ENCODE measurements at places on chromosomes 3 and 15.

GRCh38 chr15:75531041-75531450 lies 48.1 kb downstream of the PTPN9 start:
- no peak for DNase-seq

GRCh38 chr15:101559952-101560351 lies 70.4 kb upstream of the PCSK6 start:
- DNase-seq, result no peak

- no peak for DNase-seq
Observed at GRCh38 chr15:94671858-94672532, 440.6 kb downstream of the MCTP2 start.

DNA sequence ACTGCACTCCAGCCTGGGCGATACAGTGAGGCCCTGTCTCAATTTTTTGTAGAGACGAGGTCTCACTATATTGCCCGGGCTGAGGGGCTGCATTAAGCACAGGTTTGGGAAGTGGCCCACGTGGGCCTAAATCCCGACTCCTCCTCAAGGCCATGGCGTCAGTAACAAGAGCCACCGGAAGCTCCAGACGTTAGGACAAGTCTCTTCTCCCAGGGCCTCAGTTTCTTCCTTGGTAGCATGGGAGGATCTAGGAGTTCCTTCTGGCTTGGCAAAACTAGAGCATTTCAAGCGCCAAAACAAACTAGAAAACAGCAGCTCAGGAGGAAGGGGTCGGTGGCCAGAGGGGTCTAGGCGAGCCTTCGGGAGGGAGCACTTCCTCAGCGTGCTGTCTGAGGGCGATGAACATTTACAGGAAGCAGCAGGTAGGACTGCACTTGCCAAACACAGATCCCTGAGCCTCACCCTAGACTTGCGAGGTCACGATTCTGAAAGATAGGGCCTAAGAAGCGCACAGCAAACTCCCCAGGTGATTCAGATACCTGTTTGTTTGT lies 536 bp downstream of the SNAPC5 start:
- no peak for DNase-seq

- no peak for DNase-seq
Observed at GRCh38 chr3:65425880-65426279, 612.8 kb downstream of the MAGI1 start.

DNA sequence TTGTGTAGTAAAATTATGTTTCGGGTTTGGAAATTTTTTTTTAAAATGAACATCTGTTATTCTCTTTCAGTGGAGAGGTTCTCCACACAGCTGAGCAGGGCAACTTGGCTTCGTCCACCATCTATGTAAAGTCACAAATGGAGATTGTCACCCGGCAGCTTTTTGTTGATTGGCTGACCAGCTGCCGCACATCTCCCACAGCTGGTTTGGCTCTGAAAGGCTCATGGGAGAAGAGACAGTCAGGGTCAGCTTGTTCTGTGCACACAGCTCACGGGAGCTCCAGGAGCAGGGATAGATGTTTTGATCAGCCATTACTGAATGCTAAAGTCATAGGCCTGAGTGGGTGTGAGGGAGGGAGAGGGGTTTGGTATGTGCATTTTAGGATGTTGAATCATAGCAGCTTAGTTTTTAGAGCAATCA lies 12.9 kb upstream of the CCDC80 start:
- DNase-seq, result no peak

DNA sequence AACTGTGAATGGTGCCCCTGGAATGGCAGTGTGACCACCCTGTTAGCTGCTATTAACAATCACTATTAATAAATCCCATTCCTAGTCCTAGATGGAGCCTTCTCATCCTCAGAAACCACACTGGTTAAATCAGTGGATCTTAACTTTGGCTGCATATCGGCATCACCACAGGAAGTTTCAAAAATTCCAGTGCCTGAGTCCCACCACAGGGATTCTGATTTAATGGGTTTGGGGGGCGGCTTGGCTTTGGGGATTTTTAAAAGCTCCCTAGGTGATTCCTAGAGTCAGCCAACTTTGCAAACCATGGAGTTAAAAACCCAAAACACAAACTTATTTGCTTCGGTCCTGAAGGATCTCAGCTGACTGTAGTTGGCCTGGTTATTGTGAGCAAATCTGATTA lies 3.1 kb downstream of the FAM107A start:
- DNase-seq, result no peak

GRCh38 chr3:106245400-106245799 lies 376.6 kb upstream of the CBLB start:
- DNase-seq, result no peak

- DNase-seq, result no peak
Observed at GRCh38 chr3:195110647-195111318, 160.2 kb downstream of the XXYLT1 start.

DNA sequence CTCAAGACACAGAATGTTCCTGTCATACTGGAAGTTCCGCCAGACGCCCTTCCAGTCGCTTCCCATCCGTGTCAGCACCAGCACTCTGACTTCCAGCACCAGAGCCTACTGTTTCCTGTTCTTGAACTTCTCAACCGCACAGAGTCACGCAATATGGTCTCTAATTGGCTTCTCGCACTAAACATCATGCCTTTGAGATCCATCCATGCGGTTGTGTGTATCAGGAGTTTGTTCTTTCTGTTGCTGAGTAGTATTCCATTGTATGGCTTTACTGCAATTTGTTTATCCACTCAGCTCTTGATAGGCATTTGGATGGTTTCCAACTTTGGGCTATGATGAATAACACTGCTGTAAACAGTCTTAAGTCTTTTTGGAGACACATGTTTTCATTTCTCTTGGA lies 112.1 kb downstream of the LRRK1 start:
- DNase-seq, result no peak

GRCh38 chr3:62084558-62084957 lies 288.8 kb downstream of the FEZF2 start:
- no peak for DNase-seq

GRCh38 chr15:40305281-40305680 lies 2.5 kb downstream of the PLCB2 start:
- DNase-seq, result no peak

DNA sequence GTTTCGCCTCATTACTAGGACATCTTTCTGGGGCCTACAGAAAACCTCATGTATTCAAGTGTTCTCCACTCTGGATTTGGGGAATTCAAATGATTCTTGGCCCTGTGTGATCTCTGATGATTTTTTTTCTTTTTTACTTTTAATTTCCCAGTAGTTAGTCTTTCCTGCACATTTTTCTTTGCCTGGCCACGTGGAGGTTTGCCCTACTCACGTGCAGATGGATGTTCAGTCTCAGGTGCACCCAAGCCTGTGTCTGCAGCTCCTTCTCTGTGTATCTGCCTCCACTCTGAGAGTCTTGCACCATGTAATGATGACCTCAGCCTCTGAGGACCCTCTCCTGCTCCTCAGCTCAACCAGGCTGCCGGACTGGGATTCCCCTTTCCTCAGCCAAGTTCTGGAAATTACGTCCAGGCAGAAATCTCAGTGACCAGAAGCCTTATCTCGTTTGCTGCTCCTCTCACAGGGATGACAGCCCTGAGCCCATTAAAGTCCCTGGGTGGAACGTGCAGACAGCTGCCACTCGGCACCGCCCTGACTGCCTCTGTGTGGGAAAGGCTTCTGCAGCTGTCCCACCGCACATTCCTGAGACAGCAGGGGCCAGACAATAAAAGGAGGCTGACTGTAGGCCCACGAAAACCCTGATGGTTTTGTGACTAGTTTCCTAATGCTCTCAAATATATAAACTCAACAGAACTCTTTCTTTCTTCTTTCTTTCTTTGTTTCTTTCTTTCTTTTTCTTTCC lies 31.4 kb upstream of the GABRB3 start:
- DNase-seq, result no peak

- DNase-seq, result no peak
Observed at GRCh38 chr3:186339180-186339918, 22.7 kb downstream of the DGKG start.

GRCh38 chr15:62394079-62394478 lies 229.0 kb upstream of the C2CD4B start:
- no peak for DNase-seq

- DNase-seq, result no peak
Observed at GRCh38 chr3:129410971-129411370, 17.5 kb downstream of the EFCAB12 start.

DNA sequence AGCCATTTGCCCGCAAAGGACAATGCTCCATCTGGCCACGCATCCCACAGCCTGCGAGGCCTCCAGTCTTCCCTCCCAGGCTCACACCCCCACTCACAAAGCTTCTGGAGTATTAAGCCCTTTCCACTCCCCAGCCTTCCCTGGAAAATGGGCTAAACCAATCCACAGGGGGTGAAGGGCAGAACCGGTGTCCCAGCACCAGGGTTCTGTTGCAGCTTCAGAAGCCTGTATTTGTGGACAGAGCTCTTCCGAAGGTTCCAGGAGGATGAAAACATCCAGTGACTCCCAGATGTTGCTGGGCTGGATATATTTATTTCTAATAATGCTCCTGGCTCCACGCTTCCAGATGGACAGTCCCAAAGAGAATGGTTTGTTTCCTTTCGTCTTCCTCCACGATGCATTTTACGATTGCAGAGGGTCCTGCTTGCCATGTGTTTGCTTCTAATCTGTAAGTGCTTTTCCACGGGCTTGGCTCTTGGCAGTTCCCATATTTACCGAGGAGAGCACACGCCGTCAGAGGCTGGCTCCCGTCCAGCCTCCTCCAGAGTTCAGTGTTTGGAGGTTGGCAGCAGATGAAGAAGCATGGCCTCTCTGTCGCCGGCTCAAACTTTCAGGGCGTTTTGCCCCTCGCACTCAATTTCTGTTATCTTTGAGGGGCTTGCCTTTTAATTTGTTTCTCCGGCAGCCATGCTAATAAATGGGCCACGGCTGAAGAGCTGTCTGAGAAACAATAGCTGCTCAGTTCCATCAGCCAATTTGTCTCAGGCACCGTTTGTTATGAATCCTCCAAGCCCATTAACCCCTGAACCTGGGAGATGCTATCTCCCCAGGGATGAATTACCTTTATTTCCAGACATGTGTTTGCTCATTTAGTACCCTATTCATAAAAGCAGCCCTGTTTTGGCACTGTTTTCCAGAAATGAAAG lies 367.9 kb upstream of the PROK2 start:
- DNase-seq, result no peak

DNA sequence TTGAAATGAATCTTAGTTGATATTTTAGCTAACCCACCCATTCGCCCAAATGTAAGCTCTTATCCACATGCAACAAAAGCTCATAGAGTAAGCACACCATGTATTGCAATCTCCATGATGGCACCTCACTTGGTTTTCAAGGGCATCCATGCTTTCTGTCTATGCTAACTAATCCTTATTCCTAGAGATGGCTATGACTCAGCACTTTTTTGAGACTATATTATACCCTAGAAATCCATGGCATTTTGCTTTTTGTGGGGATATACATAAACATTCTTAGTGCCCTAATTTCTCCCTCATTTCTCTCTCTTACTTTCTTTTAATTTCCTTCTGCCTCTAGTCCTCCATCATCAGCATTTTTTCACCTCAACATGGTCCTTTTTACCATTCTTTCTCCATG lies 168.5 kb upstream of the STT3B start:
- no peak for DNase-seq

DNA sequence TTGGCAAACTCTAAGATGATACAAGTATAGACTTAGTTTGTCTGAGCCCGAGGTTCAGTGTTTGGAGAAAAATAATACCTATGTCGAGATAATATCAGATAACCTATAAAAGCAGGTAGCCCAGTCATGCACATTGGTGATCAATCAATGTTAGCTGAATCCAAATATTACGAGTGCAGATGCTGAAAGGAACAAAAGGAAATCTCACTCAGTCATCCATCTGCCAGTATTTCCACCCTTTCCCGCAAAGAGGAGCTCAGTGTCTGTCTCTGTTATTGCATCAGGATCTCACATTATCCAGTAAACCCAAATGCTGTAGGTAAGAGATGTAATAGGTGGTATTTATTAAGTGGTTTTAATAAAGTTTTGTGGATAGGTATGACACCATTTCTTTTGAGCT lies 251.2 kb upstream of the CTDSPL start:
- no peak for DNase-seq

DNA sequence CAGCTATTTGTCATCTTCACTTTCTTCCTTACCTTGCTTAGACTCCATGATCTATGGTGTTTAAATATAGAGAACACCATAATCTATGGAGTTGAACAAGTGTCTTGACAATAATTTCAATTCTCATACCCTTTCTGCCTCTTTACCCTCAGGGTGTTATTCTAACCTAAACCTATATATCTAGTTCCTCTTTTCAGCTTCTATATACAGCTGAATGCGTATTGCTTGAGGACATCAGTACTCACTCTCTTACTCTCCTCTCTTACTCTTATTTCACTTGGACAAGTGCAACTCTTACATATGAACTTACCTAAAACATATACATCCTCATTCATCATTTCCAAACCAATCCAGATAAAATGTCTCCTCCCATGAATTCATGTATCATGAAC lies 187.1 kb downstream of the RAP2B start:
- DNase-seq, result no peak

GRCh38 chr3:104447681-104448080 lies 919.0 kb upstream of the ALCAM start:
- DNase-seq, result no peak

GRCh38 chr15:72502220-72502809 lies 28.2 kb downstream of the ARIH1 start:
- DNase-seq, result no peak

DNA sequence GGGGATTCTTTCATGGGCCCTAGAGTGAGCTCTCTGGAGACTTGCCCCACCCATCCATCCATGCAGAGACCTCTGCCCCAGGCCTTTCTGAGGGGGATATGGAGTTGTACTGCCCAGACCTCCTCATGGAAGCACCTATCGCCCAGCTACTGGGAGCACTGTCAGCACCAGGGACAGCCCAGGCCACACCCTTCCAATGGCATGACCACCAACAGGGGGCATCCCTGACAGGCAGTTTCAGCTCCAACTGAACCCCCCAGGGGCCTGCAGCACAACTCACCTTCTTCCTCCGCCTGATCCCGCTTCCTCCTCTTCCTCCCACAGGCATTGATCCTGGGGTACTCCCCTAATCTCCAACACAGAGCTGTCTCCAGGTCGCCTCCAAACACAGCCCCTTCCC lies 21.8 kb downstream of the MRPS11 start:
- DNase-seq, result no peak

- DNase-seq, result no peak
Observed at GRCh38 chr3:113485161-113485609, 29.8 kb downstream of the SPICE1 start.

GRCh38 chr3:187188931-187189330 lies 8.4 kb upstream of the RTP1 start:
- DNase-seq, result no peak

- no peak for DNase-seq
Observed at GRCh38 chr3:72535772-72536171, 312.5 kb downstream of the SHQ1 start.

DNA sequence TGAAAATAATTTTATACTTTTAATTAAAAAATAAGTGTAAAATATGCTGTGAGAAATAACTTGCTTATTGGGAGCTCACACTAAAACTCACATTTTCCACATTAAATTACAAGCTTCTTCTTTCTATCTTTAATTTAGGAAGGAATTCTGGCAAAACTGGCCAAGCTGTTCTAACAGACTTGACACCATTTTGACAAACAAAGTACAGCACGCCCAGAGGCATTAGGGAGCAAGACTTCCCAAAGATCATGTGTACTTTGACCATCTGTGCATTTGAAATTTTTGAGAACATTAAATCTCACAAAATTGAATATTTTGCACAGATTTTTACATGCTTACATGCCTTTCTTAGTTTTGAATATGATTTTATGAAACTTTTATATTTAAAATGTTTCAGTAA lies 1288.4 kb upstream of the CADM2 start:
- DNase-seq, result no peak

- no peak for DNase-seq
Observed at GRCh38 chr15:90564051-90564450, 34.3 kb downstream of the CRTC3 start.

Data from stimulated activated CD4-positive, alpha-beta T cell treated with anti-CD3 and anti-CD28 coated beads, Interleukin-12 subunit alpha, Interleukin-12 subunit beta, amount 100 ng/mL, for 24 hours (primary cell).